Karpas-422 (cell line): ENCODE measurements at places on chromosomes 11 and 22. TPM values are rescaled to one million over a fixed set of nuclear protein-coding genes. Genes with fewer than 3 reads are reported as not detected.
A peak's percentile ranks its signal among the peaks of the same experiment; 100 is the strongest.

The ADSL gene
- total RNA-seq, result 165 and 188 TPM in 2 replicates

DNA sequence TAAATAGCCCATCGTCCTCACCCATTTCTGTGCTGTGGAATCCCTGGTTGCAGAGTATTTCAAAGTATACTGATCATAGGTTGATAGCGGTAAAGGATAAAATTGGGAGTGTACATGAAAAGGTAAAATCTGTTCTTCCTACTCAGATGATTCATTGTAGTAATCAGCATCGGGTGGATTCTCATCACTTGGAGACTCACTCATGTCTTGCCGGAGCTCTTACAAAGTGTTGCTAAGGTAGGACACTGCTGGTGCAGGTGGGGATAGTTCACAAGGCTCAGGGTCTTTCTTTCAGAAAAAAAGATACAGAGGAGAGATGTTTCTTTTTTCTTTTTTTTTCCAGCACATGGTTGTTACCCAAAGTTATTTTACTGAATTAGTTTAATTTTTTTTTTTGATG lies 84.8 kb downstream of the MTNR1B start:
- no peak for DNase-seq

The DAGLA gene
- total RNA-seq, result not detected in 2 replicates

DNA sequence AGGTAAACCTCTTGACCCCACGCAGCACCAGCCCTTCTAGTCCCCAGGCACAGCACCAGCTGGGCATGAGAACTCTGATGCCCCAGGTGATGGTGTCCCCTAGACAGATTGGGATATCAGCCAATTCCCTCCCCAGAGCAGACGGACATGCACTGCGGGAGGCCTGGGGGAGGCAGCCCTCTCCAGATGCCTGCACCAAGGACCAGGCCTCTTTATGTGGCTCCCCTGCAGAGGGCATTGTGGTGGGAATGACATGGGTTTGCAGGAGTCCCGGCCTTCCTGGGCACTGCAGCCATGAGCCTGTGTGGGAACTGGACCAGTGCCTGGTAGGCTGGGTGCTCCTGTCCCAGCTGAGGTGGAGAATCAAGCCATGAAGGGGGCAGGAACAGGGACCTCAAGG lies 25.9 kb downstream of the PPM1F start:
- DNase-seq, result no peak

The SYT9 gene
- not detected in 2 replicates for total RNA-seq

DNA sequence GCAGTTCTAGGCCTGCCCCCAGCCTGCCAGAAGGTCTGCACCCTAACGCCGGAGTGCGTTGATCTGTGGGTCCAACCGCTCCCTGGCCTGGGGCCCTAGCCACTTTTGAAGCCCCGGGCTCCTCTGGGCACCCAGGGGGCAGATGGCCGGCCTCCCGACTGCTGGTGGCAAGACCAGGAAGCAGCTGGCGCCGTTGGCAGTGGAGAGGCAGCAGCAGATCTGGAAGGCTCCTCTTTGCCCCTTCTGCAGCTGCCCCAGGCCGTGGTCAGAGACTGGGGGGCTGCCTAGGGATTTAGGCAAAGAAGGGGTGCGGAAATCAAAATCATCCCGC lies 445 bp upstream of the VWCE start:
- DNase-seq, result no peak

- DNase-seq, result no peak
Measured at GRCh38 chr11:125167292-125167953, 2.9 kb downstream of the PKNOX2 start.

GRCh38 chr11:68649851-68650555 lies 34.3 kb upstream of the GAL start:
- DNase-seq, result no peak

- DNase-seq, result no peak
Measured at GRCh38 chr11:65217441-65218423, 36.0 kb downstream of the CAPN1 start.

The OR52I2 gene
- not detected in 2 replicates for total RNA-seq

The ST14 gene
- total RNA-seq, result 0.18 and 0.30 TPM in 2 replicates

The TOP3B gene
- total RNA-seq, result 38.1 and 72.9 TPM in 2 replicates

GRCh38 chr11:20131788-20132666 lies 28.2 kb downstream of the DBX1 start:
- DNase-seq, result peak; percentile 71

The RFPL2 gene
- total RNA-seq, result not detected in 2 replicates

GRCh38 chr11:27535103-27535502 lies 28.5 kb upstream of the LIN7C start:
- DNase-seq, result no peak

The APOA5 gene
- total RNA-seq, result not detected in 2 replicates

GRCh38 chr11:70796648-70797227 lies 398.4 kb downstream of the CTTN start:
- DNase-seq, result peak; percentile 58

DNA sequence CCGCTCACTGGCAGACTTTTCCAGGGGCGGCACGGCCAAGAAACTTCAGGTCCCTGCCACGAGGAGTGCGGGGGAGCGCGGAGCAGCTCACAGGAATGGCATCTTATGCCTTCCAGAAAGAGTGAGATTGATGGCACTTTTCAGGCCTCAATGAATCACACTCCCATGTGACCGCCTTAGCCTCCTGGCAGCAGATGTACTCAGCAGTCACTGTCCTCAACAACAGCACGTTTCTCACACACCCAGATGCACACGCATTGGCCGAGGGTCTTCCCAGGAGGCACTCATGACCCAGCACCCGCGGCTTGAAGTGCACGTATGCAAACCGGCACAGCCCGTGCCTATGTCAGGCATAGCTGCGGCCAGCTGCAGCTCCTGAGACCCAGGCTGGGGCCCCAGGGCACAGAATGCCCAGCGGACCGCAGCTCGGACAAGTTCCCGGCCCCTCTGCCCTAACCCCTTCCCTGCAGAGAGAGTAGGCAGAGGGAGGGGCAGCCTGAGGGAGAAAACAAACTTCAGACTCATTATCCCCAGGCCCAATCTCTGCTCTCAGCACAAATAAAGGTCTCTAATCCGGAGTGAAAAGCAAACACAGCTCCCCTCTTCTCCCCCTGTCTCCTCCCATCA lies 48.3 kb downstream of the RPUSD4 start:
- peak; percentile 88 for DNase-seq

GRCh38 chr22:19857382-19857781 lies 2.7 kb upstream of the GNB1L start:
- no peak for DNase-seq

The DBX1 gene
- total RNA-seq, result not detected in 2 replicates

GRCh38 chr11:20054584-20054983 lies 105.7 kb downstream of the DBX1 start:
- no peak for DNase-seq

DNA sequence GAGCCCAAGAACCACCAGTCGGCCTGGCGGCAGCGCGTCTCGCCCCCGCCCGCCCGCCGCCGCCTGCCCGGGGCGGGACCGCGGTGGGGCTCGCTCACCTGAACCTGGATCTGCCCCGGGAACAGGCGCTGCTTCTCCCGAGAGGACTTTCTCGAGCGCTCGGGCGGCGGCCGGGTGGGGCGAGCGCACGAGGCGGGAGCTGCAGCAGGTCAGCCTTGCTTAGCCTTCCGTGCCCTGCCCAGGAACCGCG lies 133 bp downstream of the MYH9 start:
- no peak for DNase-seq

DNA sequence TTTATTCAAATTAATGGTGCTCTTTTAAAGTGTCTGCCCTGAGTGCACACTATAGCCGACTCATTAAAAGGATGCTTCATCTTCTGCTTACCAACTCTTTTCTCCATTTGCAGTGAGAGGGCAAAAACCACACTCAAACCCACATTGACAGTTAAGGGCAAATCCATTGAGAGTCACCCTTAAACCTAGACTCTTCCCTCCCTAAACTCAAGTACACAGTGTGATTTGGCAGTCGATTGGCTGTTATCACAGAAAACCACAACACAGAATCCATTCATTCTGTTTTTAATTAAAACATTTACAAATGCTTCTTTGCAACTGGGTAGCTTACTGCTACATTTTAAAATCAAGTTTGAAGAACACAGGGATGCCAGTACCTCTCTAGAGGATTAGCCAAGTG lies 120.0 kb downstream of the CADM1 start:
- DNase-seq, result no peak

DNA sequence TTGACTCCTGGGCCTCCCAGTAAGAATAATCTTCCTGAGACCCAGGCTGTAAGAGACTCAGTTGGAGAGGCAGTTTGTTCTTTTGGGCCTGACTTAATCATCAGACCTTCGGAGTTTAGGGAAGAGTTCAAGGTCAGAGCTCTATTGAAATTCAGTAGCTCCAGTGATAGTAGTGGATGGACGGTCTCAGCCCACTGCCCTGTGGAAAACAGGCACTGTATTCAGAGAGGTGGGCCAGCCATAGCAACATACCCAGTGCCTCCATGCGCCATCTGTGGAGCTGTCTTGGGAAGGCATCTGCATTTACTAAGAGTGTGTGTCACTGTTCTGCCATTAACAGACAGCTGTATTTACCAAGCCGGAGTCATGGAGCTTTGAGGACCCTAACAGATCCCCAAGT lies 2.9 kb downstream of the SMARCB1 start:
- no peak for DNase-seq

The FOLR2 gene
- 9.4 and 16.0 TPM in 2 replicates for total RNA-seq

GRCh38 chr22:18130018-18130417 lies 19.4 kb downstream of the TUBA8 start:
- DNase-seq, result no peak

GRCh38 chr11:100383357-100383865 lies 303.7 kb upstream of the ARHGAP42 start:
- no peak for DNase-seq

DNA sequence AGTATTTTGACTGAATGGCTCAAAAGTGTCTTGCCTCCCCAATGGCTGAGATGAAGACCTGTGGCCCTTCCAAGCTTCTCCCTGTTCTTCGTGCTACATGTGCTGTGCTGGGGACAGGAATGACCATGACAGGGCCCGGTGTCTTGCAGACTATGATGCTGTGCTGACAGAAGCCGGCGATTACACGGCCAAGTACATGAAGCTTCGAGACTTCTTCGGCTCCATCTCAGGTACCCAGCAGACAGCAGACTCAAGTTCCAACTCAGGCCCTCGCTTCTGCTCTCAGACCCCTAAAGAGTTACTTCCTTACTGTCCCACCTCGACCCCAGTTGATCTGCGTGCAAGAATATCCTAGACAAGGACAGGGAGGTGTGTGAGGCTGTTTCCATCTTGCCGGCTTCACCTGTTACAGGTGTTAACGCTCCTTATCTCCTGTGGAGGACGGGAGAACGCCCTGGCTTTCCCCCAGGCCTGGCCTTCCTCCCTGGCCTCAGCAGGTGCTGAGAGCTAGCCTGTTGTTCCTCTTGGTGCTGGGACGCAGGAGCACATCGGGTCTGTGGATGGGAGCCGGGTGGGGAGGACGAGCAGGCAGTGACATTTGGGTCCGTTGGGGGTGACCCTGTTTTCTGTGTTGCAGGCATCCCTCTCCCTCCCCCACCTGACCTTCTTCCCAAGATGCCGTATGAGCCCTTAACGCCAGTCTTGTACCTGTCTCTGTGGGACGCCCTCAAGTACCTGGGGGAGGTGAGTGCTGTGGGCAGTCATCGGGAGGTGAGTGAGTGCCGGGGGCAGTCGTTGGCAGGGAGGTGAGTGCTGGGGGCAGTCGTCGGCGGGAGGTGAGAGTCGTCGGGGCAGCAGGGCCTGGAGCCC lies 38.1 kb downstream of the GLB1L2 start:
- DNase-seq, result no peak

The CARD18 gene
- total RNA-seq, result not detected in 2 replicates

DNA sequence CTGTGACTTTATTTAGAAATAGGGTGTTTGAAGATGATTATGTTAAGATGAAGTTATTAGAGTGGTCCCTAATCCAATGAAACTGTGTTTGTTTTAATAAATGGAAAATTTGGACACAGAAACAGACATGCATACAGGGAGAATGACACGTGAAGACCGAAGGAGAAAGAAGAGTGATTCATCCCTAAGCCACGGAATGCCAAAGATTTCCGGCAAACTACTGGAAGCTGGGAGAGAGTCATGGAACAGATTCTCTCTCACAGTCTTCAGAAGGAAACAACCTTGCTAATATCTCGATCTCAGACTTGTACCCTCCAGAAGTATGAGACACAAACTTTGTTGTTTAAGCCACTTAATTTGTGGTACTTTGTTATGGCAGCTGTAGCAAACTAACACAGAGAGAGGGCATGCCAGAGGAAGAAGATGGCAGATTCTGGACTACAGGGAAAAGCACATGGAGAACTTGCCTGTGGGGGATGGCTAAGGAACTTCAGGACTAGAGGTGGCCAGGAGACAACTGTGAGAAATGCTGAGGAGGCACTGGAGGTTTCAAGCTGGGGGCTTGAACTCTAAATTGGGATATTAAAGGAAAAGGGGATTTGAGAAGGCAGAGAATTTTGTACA lies 733.5 kb upstream of the CCDC90B start:
- no peak for DNase-seq

GRCh38 chr11:100080381-100080780 lies 606.7 kb upstream of the ARHGAP42 start:
- no peak for DNase-seq

- DNase-seq, result no peak
Measured at GRCh38 chr11:120611581-120611980, 100.0 kb downstream of the GRIK4 start.

DNA sequence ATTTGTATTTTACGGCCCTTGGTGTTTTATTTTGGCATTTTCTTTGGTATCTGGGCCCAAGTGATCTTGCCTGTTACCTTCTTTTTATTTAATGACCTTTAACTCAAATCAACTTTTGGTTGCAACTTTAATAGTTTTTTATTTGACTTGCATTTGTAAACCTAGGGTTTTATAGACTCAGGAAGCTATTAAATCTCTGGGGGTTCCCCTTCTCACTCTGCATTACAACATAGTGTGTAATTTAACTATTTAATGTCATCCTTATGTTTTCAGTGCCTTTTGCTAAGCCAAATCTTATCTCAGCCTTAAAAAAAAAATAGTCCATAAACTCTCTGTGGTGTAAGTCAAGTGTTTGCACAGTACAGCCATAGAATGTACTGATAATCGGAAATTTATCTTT lies 3.4 kb downstream of the FJX1 start:
- no peak for DNase-seq
